Smooth muscle cell of the brain vasculature (primary cell): ENCODE measurements at places on chromosomes 6 and 20.
A peak's percentile ranks its signal among the peaks of the same experiment; 100 is the strongest.

- no peak for DNase-seq
These were observed 123.6 kb downstream of the PTPRT start for GRCh38 chr20:43066125-43066524.

- peak; percentile 43 for DNase-seq
These were observed at the start of gene ZFP64 for GRCh38 chr20:52191132-52191915. TSS of gene ZFP64 (minus strand) at chr20:52191779. CDS start at chr20:52191636, 143 bp downstream.

DNA sequence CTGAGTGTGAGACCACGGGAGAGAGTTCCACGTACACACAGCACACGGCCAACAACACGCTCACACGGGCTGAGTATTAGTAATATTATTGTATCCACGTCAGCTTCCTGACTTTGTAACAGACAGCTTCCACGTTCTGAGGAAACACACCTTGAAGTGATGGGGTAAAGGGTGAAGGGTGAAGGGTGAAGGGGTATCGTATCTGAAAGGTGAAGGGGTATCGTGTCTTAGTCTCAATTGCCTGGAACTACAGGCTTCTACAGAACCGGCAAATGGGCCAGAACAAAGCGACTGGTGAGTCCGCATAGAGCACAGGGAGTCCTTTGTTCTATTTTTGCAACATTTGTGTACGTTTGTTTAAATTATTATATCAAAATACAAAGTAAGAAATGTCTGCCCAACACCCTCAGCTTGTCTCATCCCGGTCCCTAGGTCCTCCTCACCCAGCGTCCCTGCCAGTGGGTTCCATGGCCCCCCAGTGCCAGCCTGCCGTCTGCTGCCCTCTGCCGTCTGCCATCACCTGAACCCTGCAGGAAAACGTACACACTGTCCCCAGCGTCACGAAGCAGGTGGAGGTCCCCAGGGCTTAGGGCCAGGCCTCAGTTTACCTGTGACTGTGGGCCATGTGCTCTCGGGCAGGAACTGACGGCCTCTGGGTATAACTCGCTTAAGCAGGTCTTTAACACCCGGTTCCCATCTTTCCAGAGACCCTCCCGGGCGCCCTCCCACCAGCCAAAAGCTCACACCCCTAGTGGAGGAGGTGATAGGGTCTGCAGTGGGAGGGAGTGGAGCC lies 4.4 kb upstream of the HELZ2 start:
- no peak for DNase-seq

DNA sequence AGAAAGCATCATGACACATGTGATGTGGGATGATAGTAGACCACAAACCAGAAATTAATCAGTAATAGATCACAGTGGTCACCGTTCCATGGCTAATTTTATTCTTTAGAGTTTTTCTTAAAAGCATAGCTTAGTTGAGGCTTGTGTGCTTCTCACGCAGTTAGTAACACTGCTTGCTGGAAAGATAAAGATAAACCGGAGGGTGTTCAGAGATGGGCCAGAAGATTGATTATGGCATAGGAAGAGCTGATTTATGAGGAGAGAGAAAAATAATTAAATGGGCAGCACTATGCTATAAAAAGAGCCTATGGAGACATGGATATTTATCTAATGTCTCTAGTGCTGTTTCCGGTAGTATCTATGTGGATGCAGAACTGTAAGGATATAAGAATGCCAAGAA lies 173.6 kb downstream of the MMS22L start:
- DNase-seq: no peak

- DNase-seq: no peak
These were observed 3.6 kb downstream of the AVP start for GRCh38 chr20:3080939-3081388.

GRCh38 chr6:148599967-148600426 lies 146.8 kb upstream of the UST start:
- no peak for DNase-seq

DNA sequence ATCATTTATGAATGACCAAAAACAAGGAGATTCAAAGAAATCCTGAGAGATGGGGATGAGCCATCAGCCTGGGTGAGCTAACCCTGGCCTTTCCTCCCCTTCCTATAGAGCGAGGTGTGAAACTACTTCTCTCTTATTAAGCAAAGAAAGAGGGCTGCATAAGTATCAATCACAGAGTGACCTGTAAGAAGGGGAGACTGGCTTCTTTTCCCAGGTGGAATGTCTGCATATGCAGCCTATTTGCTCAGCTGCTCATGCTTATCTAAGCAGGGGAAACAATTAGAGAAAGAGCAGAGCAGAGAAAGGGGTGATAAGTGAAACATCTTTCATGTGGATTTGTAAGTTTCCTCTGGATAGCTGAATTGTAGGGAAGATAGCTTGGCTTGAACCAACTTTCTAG lies 160.0 kb downstream of the PKHD1 start:
- no peak for DNase-seq

- DNase-seq: no peak
These were observed 268.4 kb downstream of the FARS2 start for GRCh38 chr6:5529733-5530132.

DNA sequence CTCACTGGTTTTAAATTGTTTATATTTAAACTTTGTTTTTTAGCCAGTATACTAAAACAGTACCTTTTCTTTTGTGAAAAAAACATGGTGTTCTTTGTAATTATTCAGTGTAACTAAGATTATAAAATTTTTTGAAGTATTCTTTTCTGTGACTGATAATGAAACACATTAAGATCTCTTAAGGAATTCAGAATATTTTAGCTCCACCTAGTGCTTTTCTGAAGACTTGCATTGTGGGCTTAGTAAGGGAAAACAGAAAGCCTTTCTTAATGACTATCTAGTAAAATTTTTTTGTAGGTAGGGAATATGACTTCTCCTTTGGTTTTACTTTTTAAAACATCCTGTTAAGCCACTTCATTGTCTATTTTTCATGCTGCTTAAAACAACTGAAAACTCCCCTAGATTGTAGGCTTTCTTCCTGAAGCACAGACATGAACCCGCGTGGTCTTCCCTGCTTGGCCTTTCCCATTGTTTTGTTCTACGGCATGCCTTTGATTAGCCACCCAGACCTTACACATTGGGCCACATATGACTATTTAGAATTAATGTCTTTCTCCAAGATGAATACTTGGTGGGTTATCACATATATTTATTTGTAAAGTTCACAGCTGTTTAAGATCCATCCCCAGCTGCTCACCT lies 72.1 kb downstream of the AFDN start:
- no peak for DNase-seq

GRCh38 chr20:57395111-57395966 lies 4.1 kb downstream of the RBM38 start:
- no peak for DNase-seq

DNA sequence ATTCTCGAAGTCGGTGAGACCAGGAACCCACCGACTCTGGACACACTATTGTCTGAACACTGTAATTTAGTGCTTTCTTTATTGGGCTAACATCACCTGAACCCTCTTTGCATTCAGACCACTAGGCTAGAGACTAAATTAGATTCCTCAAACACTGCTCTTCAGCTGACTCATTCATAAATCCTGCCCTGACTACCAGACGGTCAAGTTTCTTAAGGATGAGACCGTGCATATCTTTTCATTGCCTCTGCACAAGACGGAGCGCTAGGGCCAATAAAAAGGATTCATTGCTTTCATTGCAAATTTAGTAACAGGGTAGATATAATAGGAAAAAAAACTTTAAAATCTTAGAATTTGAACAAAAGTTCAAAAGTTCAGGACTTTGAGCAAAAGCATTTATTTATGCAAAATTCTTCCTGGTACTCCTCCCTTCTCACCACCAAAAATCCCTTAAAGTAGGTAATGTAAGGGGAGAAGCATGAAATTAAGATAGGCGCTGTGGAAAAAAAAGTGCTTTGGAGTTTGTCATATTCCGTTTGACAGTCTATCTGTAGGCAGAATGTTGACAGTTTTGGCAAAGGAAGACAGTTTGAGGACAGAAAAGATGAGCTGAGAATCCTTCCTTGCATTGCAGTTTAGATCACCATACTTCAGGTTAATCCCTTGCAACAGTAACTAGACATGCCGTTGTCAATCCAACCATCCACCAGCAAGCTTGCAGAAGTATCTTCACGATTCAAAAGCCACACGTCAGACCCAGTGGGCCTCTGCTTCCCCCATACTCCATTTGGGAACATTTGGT lies 328.6 kb upstream of the JARID2 start:
- DNase-seq: no peak

- peak; percentile 33 for DNase-seq
These were observed 5.5 kb upstream of the NTSR1 start for GRCh38 chr20:62702895-62703852.
